ENCODE measurements at places on chromosomes 2 and 18.

- no peak for DNase-seq
Observed at GRCh38 chr2:73034661-73035375, 36.7 kb downstream of the SFXN5 start.

DNA sequence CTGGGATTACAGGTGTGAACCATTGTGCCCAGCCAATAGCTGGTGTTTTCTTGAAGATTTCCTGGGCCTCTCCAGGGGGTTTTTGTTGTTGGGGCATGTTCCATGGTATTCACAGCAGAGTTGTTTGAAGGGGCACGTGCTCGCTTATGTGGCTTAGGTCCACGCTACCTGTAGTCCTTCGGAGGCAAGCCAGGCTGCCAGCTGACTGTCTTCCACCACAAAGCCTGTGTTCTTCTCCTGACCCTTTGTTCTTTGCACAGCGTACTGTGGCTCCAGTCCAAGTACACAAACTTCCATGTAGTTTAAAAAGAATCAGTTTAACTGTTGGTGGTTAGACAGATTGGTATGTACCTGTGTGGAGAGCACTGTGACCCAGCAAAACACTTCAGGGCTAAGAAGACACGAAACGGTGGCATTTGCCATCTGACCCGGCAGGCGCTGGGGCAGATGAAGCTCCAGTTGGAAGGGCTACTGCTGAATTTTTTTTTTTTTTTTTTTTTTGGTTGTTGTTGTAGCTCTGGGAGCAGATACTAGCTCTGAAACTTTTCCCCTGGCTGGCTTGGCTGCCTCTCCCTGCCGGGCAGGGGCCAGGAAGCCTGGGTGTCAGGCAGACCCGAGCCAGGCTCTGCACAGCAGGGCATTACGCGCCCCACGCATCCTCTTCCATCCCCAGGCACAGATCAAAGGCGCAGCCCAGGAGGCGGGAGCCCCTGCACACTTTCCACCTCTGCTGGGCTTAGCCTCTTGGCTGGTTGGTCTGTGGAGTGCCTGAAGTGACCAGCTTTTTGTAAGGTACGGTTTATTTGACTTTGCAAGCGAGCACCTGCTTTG, 5.7 kb downstream of the GREB1 start:
- no peak for DNase-seq

DNA sequence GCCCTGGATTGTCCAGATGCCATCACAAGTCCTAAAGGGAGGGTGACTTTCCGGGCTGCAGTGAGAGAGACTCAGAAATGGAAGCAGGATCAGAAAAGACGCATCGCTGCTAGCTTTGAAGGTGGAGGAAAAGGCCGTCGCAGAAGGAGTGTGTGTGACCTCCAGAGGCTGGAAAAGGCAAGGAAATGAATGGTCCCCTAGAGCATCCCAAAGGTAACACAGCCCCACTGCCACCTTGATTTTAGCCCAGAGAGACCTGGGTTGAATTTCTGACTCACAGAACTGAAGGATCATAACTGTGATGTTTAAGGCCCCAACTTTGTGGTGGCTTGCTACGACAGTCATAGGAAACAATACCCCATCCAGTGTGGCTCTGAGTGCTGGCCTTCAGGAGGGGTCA, 8.6 kb upstream of the NCK2 start:
- DNase-seq = no peak

DNA sequence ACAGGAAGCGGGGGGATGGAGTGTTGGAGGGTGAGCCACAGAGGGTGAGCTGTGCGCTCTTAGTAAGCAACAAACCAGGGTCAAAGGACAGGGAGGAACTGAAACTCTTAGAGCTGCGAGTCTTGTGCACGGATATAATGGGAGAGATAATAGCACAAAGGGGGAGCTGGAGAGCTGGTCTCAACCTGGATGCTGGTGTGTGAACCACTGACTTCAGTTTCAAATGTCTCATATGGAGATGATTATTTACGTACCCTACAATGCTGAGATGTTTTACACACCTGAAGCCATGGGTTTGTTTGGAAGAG, 35.9 kb downstream of the PTGR3 start:
- DNase-seq = no peak

DNA sequence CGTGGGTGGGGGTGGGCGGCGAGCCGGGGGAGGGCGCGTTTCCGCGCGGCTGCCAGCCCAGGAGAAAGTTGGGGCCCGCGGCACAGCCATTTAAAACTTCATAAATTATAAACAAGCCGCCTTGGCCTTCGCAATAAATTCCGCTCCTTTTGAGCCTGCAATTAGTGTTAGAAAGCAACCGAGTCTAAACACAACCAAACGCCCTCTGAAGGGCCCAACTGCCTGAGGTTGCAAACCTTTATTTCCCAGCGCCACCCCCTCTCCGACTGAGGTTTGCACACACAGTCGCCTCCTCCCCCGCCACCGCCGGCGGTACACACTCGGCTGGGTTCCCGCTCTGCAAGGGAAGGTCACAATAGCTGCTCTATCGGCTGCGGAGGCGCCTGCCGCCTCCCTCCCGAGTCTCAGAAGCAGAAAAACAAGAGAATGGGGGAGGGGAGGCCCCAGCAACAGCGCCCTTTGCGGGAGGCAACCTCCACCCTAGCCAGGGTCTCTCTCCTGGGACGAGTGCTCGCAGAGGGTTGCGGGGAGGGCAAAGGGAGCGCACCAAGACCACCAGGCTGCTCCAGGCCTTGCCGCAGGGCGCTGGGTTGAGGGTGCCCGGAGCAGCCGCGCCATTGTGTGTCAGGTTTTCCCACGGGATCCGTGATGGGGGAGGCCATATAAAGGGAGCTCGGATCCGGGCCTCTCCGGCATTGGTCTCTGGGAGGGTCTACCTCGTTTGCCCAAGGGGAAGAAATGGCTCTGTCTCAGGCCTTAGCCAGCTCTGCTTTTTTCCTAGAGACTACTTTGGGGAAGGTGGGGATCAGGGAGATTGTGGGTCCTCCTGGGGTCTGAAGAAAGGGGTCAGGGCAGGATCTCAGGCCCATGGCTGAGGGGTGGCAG, 13.4 kb upstream of the HOXD1 start:
- DNase-seq = peak; percentile 59

DNA sequence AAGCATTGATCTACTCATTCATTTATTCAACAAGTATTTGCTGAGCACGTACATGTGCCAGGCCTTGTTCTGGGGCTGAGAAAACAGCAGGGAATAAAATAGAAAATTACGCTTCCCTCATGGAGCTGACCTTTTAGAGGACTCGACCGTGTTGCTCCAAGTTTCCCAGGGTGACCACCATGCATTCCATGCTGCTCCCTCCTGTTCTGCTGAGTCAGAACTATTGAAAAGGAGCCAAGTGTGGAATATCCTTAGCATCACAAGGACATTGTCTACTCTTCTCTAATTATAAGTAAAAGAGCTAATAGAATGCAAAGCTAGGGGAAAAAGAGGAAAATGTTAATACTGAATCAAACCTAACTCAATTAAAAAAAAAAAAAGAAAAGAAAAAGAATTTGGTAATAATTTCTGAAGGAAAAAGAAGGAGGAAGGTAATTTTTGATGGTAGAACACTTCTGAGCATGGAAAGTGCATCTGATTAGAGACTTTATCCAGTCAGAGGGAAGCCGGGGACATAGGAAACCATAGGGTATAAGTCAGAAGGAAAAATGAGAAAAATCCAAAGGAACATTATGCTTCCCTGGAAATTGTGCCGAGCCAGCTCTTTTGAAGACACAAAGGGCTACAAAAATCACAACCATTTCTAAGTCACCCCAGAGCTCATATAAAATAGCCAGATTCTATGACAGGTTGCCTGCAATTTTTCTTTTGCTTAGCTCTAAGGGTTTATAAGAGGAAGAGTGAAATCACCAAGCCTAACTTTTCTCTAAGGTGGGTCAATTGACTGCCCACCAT, 339.4 kb downstream of the RND3 start:
- no peak for DNase-seq

DNA sequence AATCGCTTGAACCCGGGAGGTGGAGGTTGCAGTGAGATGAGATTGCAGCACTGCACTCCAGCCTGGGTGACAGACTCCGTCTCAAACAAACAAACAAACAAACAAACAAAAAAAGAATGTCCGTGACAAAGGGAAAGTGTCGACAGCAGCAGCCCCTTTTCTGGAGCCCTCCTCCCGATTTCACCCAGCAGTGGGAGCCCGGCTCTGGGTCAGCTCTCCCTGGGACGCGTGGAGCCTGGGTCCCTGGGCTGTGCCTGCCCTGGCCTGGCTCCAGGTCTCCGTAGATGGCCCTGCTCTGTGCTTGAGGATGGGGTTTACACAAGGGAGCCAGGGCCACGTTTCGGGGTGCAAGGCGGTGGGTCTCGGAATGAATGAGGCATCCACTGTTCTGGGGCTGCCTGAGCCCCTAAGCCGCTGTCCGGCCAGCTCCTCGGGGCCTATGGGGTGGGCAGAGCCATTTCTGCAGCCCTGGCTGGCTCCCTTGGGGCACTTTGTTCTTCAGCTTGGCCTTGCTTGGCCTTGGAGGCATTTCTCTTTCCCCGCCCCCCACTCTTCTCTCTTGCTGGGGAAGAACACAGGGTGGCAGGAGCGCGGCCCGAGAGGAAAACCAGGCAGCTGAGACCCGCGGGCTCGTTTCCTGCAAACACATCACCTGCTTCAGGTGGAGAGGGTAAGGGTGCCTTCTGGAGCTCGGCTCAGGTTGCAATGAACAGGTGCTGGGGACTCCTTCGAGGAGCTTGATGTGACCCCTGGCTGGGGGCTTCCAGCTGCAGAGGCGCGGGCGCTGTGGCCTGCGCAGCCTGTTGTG, 29.1 kb downstream of the RTP5 start:
- DNase-seq = no peak

DNA sequence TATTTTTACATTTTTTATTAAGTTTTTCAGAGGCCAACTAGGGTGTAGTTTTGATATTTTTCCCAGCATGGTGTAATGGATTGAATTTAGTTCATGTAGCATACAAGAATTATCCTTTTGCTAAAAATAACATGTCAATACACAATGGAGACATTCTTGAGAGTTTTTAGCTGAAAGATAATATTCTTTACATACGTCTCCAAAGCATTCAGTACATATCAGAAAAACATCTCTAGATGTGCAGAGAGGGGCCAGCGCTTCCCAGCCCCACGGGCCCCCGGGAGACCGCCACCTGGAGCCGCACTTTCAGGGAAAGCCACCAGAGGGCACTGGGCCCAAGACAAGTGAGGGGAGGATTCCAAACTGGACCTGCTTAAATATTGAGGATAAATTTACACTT, 499.4 kb downstream of the GALR1 start:
- DNase-seq = peak; percentile 38

DNA sequence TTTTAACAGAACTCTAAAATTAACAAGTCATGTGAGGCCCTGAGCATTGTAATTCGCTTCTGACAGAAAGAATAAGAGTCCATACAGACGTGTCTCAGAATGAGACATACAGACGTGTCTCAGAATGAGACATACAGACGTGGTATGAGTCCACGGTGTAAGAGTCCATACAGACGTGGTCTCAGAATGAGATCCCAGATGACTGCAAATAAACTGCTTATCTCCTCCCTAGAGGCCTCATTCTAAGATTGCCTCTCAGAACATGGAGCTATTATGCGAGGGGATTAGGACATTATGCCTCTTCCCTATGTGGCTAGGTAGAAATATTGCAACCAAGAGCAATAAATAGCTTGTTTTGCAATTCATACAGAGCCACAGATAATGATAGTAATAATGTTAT, 63.9 kb downstream of the NEB start:
- no peak for DNase-seq

DNA sequence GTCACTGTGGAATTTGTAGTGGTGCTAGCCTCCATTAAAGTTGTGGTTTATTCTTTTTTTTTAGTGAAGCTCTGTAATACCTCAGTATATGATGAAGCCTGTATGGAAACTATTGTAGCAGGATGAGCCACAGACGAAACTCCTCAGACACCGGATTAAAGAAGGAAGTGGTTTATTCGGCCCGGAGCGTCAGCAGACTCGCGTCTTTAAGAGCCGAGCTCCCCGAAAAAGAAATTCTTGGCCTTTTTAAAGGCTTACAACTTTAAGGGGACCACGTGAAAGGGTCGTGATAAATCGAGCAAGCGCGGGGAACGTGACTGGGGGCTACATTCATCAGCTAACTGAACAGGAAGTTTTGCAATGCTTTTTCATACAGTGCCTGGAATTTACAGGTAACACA, 8.1 kb upstream of the CCL20 start:
- no peak for DNase-seq

- no peak for DNase-seq
Observed at GRCh38 chr18:45227001-45227742, 388.1 kb upstream of the SLC14A2 start.

DNA sequence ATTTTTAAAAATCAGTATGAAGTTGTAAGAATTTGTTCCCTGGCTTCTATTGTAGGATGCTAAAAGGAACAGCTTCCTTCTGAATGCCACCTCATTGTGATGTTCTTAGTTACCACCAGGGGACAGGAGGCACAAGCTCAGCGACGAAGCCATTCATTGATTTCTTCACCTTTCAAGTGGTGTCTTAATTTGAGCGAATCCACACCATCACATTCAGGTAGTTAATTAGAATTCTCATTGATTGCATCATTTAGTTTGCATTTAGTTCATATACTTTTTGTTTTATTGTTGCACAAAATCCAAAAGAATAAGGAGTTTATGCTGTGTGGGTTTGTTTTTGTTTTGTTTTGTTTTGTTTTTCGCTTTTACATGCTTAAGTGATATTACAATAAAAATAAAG, 23.1 kb downstream of the CYP27C1 start:
- peak; percentile 37 for DNase-seq

- DNase-seq = no peak
Observed at GRCh38 chr2:32788114-32788513, 158.6 kb upstream of the LTBP1 start.

- DNase-seq = no peak
Observed at GRCh38 chr2:100247256-100248043, 74.9 kb downstream of the LONRF2 start.

DNA sequence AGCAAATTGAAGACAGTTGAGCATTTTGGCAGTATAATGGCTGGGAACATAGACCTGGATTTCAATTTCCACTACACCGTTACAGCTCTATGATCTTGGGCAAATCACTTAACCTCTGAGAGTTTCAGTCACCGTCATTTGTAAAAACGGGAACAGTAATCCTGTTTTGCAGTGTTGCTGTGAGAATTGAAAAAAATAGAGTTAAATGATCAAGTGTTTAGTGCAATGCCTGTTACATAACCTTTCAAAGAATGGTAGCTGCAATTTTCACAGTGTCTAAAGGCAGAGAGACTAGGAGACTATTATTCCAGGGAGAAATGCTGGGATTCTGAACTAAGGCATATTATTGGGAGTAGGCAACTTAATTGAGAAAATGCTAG, 2.0 kb downstream of the AGPS start:
- no peak for DNase-seq

DNA sequence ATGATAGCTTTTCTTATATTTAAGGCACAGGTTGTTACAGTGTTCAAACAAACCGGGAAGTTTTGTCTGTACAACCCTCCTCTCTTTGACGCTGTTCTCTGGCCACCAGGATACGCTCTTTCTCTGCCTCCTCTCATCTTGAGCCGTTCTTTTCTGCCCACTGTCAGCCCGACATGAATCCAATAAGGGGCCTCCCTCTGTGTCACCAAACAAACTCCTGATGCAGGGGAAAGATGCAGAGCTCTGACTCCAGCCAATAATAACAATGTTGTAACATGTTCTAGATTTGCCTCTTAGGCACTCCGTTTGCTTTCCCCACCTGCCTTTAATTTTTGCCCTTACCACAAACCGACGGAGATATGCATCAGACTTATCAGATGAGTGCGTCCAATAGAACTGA, 449.3 kb downstream of the SLC4A3 start:
- DNase-seq = no peak
